ENCODE measurements at places on chromosomes 3 and 15.

- no peak for DNase-seq
Observed at GRCh38 chr15:81792646-81793045, 253.2 kb downstream of the MEX3B start.

- DNase-seq, result no peak
Observed at GRCh38 chr3:4472312-4472711, 5.2 kb upstream of the SUMF1 start.

GRCh38 chr3:149180057-149180573 is 41.5 kb downstream of the CP start:
- peak; percentile 97 for DNase-seq

- no peak for DNase-seq
Observed at GRCh38 chr3:150302246-150302645, 105.9 kb upstream of the TSC22D2 start.

DNA sequence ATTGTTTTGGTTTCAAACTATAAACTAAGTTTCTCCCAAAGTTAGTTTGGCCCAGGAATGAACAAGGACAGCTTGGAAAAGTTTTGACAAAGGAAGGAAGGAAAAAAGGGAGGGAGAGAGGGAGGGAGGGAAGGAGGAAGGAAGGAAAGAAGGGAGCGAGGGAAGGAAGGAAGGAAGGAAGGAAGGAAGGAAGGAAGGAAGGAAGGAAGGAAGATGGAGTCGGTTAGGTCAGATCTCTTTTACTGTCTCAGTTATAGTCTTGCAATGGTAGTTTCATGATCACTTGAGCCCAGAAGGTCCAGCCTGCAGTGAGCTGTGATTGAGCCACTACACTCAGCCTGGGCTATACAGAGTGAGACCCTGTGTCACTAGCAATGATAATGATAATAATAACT is 12.3 kb upstream of the UBXN7 start:
- no peak for DNase-seq

DNA sequence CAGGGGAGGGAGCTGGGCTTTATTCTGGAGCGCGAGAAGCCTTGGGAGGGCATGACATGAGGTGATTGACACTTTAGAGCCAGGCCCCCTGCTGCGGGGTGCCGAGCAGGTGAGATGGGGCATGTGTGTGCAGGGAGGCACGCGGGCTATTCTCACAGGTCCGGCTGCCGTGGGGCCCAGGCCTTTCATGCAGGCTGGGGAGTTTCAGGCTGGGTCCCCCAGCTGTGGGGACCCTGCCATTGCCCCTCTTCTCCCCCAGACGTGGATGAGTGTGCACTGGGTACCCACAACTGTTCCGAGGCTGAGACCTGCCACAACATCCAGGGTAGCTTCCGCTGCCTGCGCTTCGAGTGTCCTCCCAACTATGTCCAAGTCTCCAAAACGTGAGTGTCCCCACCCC is 87.3 kb downstream of the FBLN2 start:
- no peak for DNase-seq

GRCh38 chr3:51691021-51691420 is 15.8 kb upstream of the GRM2 start:
- no peak for DNase-seq

GRCh38 chr3:74624301-74624700 is 9.8 kb upstream of the CNTN3 start:
- DNase-seq, result no peak

- peak; percentile 94 for DNase-seq
Observed at GRCh38 chr3:177338697-177339219, 141.5 kb upstream of the TBL1XR1 start.

GRCh38 chr3:69926385-69926784 is 73.1 kb upstream of the SAMMSON start:
- no peak for DNase-seq

GRCh38 chr15:72113347-72114031 is 4.5 kb downstream of the MYO9A start:
- DNase-seq, result no peak

DNA sequence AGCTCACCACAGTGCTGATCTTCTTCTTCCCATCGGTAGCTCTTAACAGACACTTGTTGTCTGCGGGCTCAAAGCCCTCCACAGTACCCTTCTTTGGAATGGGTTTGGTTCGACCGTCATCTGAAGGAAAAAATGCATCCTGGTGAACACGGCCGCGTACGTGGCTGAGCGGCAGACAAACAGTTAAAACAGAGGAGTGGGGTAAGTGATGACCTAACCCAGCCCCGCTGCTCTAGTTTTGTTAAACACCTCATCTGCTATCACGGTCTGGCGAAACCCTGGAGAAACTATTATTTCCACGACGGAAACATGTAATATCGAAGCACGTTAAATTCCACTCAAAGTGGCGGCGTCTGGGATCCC is 725 bp downstream of the SRP14 start:
- DNase-seq, result no peak

DNA sequence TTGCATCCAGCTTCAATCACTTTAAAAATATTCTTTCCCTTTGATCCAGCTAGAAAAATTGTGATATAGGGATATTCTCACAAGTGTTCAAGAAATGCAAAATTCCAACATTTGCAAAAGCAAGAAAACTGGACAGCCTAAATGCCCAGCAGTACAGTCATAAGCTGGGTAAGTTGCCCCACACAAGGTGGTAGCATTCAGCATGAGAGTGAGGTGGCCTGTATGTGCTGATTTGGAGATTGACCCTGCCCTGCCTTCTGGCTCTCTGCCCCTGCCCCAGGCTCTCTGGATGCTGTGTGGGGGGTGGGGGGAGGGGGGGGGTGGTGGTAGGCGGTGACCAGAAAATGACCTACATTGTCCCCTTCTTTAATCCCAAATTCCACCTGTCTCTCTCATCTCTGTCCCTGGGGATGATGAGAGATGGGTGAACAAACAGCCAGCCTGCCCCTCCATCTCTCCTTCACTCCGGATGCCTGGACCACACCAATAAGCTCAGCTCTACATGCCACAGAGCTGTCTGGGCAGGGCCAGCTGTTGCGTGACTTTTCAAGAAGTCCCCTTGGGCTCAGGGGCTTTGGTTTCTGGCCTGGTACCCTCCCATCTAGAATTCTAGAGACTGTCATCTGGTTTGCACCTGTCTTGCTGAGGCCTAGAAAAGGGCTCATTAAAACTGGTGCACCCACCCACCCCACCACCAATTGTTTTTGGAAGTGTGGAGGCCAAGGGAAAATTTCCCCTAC is 42.2 kb downstream of the SLC28A1 start:
- no peak for DNase-seq

DNA sequence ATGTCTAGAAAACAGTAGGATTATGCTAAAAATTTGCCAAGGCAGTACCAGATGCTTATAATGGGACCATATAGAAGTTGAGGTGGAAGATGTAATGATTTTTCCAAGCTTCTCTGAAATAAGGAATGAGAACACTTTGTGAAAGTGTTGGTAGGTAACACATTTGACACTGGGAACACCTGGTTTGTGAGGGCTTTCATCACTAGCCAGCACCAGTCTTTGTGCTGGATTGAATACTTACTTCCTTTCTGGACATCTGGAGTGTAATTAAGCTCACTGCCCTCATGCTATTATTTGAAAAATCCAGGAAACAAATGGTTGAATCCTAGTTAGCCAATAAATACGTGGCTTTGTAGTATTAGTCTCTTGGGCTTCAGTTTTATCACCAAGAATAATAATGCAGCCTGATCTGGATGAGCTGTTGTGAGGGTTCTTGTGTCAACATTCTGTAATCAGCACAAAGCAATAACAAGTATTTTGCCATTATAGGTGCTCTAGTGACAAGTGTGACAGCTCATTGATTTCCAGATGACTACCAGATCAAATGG is 12.9 kb downstream of the CCDC80 start:
- no peak for DNase-seq

DNA sequence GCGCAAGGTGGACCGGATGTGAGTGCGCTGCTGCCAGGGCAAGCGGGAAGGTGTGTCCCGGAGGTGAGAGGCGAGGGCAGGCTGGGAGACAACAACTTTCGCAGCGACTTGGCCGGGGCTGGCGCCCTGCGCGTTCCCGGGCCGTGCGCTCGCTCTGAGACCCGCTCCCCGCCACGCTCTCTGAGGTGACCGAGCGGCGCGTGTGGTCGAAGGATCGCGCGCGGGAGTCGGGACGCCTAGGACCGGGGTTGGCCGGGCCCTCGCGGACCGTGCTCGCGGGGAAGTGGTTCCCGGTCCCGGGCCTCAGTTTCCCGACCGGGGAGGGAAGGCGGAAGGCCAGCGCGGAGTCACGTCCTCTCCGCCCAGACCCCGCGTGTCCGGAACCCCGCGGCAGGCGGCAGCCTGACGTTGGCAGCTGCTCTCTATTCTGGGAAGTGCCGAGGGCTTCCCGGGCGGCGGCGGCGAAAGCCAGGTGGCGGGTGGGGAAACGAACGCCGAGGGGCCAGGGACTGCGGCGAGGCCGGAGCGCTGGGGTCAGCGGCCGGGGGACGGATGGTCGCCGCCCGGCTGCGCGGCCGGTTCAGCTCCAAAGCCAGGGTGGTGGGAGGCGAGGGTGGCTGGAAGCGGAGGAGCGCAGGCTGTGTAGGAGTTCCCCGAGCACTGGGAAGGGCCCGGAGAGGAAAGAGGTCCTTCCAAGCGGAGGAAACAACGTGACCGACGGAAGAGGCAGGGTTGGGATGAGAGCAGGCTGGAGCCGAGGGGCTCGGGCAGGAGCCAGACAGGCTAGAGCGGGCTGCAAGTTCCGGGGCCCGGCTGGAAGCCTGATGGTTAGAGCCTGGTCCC is 1.0 kb upstream of the IGF2BP2 start:
- DNase-seq, result peak; percentile 34

DNA sequence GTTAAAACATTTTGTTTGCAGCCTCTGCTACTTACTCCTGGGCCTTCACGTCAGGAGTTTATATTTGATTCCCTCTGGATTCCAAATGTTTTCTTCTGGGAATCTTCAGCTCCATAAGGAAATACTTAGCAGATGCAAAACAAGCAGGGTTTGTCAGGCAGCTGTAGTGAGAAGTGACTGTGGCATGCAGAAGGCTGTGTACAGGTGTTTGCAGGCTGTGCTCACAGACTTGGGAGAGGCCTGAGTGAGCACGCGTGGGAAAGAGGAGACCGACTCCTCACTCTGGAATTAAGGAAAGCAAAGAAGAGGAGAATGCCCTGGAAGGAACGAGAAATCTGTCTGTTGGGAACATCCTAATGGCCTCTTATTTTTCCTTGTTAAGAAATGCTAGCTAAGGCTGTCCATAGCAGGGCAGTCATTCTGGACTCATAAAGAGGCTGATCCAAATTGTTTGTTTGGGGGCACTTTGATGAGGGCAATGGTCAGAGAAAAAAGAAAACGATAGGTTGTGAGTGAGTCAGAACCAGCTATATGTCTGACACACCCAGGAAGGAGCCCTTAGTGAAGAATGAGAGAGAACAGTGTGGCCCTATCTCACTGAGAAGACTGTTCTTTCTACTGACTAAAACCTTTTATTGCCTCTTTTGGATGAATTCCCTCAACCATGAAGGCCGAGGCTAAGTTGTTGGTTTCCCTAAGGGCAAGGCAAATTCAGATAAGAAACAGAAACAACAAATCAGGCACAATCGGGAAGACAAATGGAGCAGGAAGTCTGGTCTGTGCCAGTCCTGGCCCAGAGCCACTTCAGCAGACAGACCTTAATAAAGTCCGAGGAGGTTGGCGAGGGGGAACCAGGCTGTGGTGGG is 82.6 kb downstream of the TGFBR2 start:
- DNase-seq, result no peak

DNA sequence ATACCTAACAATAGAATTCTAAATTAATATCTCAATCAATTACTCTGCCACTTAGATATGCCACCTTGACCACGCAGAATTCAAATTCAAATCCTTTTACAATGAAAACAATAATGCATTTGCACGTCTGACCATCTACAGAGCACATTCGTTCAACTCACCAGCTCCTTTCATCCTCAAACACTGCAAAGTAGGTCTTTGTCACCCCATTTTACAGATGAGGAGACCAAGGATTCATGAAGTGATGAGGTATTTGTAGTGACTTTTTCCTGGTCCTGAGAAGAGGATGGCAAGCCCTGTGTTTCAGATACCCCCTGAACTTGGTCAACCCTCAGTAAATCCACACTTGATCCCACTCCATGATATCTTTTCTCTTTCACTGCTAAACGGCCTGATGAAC is 42.2 kb downstream of the HES1 start:
- DNase-seq, result no peak

DNA sequence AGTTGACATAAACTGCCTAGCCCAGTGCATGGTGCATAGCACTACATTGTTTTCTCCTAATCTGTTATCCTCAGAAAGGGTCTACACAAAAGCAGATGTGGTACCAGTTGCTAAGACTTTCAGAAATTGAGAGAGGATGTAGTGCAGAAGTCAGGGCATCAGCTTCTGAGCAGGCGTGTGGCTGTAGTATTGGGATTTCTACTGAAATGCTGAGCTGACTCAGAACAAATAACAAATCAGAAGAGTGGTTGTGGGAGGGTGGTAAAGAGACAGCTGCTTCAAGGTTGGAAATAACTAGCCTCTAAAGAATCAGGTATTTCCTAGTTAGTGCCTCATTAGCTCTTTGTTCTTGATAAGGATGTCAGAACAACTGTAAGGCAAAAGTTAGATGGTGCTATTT is 161.3 kb downstream of the AKAP13 start:
- no peak for DNase-seq

DNA sequence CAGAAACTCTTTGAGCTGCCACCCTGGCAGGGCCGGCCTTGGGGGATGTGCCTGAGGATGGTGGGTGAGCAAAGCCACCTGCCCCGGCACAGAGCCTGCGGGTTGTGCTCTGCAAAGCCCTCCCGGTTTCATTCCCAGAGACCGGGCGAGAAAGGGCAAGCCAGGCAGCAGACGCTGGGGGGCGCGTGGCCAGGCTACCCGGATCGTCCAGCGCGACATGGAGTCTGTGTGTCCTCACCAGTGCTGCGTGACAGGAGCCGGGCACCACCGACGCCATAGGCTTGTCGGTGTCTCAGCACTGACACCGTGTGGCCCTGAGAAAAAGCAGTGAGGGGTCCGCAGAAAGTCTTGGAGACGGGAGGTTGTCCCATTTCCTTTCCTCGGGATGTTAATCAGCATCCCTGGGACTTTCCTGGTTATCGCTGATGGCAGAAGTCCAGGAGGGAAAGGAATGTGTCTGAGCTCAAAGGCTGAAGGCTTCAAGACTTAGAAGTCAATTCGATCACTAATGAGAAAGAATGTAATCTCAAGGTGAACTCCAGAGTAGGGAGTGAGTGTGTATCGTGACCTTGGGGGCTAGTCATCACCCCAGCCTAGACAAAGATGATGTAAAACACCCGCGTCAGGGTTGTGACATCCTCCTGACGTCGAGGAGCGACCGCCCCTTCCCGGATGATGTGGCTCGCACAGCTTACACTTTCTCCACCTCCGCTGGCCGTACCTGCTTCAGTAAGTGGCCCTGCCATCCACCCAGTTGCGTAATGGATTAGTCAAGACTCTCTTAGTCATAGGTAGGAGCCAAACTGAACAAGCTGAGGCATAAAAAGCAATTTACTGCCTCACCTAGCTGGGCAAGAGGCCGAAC is 36.3 kb upstream of the PLA2G4E start:
- peak; percentile 76 for DNase-seq

DNA sequence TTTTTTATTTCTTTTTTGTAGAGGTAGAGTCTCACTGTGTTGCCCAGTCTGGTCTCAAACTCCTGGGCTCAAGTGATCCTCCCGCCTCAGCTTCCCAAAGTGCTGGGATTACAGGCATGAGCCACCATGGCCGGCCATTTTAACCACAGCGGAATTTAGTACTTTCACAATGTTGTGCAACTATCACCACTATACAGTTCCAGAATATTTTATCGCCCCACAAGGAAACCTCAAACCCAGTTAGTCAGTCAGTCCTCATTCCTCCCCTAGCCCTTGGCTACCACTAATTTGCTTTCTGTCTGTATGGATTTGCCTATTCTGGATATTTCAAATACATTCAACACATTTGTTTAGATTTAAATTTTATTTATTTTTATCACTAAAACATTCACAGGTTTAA is 15.5 kb upstream of the HOMER2 start:
- DNase-seq, result peak; percentile 27

All from inflammatory macrophage (primary cell).